ENCODE measurements at places on chromosomes 11 and 22.

- ATAC-seq: peak; percentile 62
Observed at GRCh38 chr11:114159802-114160632, 100.5 kb downstream of the ZBTB16 start.

DNA sequence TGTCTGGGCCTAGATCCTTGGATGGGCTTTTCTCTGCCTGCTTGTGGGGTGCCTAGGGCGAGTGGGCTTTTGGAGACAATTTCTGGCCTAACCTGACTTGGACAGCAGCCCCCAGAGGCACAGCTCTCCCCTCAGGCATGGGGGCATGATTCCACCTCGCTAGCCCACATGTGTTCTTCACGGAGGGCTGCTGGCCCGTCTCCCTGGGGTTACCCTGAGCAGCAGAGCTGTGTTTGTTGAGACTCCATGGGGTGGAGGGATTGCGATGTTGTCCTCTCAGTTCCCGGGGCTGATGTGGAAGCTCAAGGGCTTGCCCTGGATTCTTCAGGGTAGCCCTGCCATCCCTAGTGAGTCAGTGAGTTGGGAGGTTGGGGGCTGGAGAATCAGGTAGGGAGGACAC is 2.4 kb upstream of the LRRC75B start:
- no peak for ATAC-seq

- ATAC-seq: no peak
Observed at GRCh38 chr22:25359601-25360261, 140.3 kb downstream of the CRYBB2 start.

- no peak for ATAC-seq
Observed at GRCh38 chr11:88280673-88281316, 56.7 kb downstream of the CTSC start.

- no peak for ATAC-seq
Observed at GRCh38 chr11:43693731-43694130, 13.2 kb downstream of the HSD17B12 start.

DNA sequence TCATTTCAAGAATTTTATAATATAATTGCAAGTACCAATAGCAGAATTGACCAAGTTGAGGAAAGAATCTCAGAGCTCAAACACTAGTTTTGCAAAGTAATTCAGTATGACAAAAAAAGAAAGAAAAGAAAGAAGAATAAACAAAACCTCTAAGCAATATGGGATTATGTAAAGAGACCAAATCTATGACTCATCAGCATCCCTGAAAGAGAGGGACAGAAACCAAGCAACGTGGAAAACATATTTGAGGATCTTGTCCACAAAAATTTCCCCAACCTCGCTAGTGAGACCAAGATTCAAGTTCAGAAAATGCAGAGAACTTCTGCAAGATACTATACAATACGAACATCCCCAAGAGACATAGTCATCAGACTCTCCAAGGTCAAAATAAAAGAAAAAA is 203.7 kb upstream of the DDI1 start:
- no peak for ATAC-seq

GRCh38 chr11:61119571-61119970 is 17.3 kb downstream of the CD5 start:
- no peak for ATAC-seq

- no peak for ATAC-seq
Observed at GRCh38 chr11:93734427-93735222, 6.7 kb downstream of the TAF1D start.

DNA sequence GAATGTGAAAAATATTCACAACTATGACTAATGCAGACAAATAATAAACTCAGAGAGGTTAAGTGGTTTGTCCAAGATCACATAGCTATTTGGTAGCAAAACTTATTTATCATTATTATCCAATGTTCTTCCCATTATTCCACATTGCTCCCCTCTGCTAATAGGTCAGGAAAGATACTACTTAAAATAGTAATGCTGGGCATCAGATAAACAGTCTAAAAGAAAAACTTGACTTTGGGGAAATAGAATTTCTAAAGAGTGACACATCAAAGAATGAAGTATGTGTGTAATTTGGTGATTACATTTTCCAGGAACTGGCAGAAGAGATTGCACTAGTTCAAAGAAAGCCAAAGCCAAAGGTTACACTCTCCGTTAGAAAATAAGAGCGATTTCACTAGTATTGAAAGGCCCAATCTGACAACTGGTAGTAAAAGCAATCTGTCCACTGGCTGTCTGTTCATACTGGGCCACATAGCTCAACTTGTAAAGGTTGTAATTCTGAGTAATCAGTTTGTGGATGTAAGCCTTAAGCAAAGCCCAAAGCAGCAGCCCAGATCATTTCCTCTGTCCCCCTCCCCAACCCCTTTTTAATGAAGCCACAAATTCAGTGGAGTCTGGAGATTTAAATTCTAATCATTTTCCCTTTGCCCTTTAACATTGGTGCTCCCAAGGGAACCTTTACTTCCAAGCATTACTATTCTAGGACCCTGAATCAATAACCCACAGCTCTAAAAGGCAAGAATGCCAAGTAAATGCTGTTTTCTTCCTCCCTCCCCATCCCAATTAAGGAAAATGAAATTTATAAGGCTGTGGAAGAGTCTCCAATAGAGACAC is 283.5 kb downstream of the TTC28 start:
- peak; percentile 46 for ATAC-seq

GRCh38 chr11:102666331-102666957 is 39.1 kb downstream of the MMP27 start:
- no peak for ATAC-seq

DNA sequence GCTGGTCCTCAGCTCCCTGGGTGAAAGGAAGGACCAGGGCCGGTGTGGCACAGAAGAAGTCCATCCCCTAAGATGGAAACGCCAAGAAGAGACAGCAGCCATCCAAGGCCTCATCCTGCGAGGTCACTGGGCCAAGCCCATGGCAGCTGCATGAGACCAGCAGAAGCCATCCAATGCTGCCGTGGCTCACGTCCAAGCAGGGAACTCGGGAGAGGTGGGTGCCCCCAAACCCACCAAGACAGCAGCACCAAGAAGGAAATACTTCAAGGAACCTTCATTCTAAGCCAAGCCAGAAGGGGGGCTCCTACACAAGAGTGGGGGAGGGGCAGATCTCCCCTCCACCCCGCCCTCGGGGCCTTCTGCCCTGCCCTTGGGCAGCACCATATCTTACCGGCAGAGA is 49.6 kb downstream of the IGSF9B start:
- no peak for ATAC-seq

DNA sequence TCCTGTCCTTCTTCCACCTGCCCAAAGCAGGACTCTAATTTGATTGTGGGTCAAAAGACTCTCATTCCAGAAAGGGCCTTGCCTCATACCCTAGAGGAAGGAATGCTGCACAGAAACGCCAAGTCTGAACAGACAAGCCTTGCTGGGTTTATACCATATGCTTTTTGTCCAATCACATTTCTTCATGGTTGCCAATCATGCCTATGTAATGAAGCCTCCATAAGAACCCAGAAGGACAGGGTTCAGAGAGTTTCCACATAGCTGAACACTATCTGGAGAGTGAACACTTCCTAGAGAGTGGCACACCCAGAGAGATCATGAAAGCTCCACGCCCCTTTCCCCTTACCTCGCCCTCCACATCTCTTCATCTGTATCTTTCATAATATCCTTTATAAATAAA is 4.8 kb upstream of the SAA2 start:
- no peak for ATAC-seq

DNA sequence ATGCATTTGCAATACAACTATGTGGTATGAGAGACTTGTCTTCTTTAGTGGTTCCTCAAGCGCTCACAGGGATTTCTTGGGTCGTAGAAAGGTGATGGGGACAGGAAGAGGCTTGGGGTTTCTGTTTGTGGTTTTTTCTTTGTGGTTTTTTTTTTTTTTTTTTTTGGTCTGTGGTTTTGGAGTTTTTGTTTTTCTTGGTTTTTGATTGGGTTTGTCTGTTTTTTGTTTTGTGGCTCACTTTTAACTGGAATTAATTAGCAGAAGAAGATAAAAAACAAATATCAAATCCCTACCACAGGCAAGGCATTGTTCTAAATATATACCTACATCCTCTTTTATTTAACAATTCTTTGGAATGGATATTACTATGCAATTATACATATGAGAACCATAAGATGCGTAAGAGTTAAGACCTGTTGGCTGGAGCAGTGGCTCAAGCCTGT is 5.5 kb downstream of the TTC28 start:
- ATAC-seq: no peak

DNA sequence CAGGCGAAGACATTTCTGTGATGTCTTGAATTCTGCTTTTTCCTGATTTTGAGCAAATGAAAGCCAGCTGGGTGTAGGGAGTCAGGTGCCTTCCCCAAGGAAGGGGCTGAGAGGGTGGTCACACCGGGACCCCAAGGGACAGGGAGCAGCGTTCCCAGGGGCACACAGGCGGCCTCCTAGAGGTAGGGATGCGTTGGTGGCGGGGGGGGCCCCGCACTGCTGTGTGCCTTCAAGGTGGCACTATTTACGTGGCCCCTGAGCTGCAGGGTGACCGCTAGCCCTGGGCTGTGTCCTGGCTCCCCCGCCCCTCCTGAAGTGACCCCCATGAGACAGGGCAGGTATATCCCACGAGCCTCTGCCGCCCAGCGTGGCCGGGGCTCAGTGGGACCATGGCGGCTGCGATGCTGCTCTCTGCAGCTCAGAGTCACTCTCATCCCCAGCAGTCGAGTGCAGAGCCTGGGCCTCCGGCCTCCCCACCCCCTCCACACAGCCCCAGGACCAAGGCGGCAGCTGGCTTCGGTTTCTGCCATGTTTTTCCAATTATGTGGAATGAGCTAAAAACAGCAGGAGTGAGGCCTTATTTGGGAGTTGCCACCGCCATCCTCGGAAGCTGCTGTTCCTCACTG is 60.9 kb downstream of the LRP5 start:
- peak; percentile 18 for ATAC-seq

DNA sequence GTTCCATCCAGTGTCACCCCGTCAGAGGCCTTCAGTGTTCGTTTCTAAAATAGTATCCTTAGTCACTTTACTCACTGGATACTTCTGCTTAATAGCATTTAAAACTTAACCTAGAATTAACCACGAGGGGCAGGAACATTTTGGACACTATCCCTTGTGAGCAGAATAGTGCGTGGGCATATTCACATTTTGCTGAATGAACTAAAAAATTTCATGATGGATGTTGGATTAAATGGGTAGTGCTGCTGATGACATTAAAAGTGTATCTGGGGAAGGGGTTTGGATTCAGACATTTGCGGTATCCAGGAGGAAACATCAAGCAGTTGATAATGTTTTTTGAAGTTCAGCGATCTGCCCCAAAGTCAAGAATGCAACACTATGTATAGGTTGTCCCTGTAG is 750 bp upstream of the NAT10 start:
- ATAC-seq: no peak

DNA sequence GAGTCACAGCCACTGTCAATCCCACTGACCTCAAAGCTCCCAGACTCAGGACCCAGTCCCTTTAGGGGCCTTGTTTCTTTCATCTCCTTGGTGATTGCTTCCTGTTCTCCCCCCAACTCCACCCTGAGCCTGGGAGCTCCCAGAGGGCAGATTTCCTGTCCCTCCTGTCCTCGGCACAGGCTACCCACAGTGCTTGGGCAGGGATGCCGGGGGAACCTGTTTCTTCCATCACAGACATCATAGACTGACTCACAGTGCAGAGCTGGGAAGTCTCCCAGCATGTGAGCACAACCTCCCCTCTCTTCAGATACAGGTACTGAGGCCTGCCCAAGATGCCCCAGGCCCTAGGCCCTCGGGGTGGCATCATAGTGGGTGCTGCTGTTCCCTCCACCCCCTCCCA is 16.6 kb downstream of the TRIM29 start:
- no peak for ATAC-seq

GRCh38 chr22:50443801-50444625 is 30.8 kb downstream of the SBF1 start:
- ATAC-seq: peak; percentile 17

DNA sequence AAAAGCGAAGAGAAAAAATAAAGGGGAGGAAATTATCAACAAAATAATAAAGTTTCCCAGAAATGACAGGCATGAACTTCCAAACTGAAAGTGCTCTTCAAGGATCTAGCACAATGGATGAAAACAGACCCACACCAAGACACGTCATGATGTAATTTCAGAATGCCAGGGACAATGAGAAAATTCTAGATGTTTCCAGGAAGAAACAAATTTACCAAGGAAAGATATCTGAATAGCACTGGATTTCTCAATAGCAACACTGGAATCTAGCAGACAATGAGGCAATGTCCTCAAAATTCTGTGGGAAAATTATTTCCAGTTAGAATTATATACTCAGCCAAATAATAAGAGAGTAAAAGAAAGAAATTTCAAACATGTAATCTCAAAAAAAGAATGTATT is 46.0 kb downstream of the DENND5A start:
- peak; percentile 80 for ATAC-seq

GRCh38 chr22:17906978-17907747 is 117.2 kb downstream of the MICAL3 start:
- no peak for ATAC-seq

GRCh38 chr22:42805016-42805997 is 51.8 kb downstream of the ARFGAP3 start:
- peak; percentile 64 for ATAC-seq

Measured in gastroesophageal sphincter (tissue), 4 donors.